ENCODE measurements at places on chromosomes 5 and 9.
A peak's percentile ranks its signal among the peaks of the same experiment; 100 is the strongest.

DNA sequence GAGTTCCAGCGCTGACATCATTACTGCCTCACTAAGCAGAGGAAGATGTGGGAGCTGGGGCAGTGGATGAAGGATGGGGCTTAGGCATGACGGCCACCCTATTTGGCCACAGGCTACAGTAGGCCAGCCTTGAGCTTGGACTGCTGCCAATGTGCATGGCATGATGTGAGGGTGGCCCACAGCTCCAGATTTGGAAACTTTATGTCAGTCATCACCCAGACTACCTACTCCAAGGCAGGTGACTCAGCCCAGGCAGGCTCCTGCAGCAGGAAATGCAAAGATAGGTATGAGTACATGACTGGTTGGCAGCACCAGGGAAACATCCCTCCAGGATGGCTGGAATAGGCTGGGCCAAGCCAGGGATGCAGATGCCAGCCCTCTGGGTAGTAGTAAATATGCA, 303.6 kb downstream of the SPOCK1 start:
- DNase-seq: no peak

DNA sequence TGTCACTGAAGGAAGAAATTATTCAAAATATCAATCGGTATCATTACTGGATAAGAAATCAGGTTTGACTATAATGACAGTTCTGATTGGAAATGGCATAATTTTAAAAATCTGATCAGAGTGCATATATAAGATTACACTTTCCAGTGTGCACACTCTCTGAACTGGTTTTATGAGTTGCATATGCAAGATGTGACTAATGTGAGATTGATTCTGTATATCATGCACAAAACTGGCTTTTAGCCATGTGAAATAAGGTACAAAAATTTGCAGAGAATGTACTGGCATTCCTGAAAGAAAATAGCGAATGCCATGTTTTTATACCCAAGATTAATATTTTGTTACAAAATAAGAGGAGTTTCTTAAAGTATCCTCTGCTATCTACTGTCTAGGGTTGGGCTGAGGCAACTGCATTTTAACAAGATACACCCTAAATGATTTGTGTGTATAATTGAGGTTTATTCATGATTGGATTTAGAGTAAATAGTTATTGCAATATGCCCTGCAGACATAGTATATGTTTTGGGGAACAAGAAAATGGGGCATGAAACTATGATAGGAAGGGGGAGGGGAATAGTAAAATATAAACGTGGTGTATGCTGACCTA, 70.7 kb downstream of the LNPEP start:
- no peak for DNase-seq

DNA sequence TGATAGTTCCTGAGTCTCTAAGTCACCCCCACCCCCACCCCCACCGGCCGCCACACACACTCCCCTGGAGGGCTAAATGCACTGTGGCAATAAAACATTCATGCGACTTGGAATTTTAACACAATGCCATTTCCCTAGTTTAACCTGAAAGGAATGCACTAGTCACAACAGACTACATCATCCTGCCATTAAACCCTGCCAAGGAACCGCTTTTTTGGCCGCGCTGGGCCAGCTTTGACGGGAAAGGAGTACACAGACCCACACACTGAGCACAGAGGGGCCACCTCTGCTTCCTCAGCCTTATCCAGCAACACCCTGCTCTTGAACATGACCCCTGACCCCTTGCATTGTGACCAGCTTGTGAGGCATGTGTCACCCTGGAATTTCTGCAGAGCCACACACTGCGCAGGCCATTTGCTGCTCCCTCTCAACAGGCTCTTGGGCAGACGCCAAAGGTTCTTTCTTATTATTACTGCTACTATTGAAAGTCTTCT, 165.3 kb downstream of the BNC2 start:
- no peak for DNase-seq

DNA sequence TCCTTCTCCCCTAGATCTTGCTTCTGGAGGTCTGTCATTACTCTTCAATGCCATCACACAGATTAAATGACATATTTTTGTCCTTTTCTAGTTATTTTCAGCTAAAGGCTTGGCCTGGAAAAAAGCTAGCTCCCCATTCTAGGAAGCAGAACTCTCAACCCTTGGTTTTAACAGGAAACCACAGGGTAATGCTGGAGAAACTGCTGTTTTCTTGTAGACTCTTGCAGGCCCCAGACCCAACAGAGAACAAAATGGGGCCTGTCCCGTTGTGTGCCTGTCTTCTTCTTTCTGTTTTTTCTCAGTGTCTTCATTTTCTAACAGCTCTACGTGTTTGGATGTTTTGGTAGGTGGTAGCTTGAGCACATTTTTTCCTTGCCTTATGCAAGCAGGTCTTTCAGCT, 21.5 kb downstream of the DCANP1 start:
- DNase-seq: no peak

DNA sequence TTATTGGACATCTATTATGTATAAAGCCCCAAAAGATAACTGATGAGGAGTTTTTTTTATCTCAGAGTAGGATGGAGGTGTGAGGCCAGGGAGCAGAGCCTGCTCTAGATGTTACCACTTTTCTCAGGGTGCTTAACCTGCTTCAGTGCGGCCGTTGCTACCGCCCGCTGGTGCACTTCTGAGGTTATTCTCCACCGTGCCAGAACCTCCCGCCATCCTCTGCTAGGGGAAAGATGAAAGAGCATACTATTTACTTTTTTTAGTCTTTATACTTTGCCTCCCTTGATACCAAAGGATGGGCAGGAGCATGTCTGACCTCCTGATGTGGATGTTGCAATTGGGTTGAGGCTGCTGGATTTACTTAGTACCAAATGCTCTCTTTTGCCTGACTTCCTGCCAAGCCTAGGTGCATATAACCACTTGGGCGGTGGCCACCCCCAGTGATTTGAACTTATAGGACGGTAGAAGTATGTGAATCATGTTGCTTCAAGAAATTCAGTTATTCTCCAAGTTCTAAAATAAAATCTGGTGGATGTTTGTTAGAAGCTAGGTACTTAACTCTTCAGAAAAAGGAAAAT, 71.1 kb upstream of the HSPB3 start:
- no peak for DNase-seq

- DNase-seq: no peak
Observed at GRCh38 chr5:80632700-80633099, 21.8 kb upstream of the MSH3 start.

- DNase-seq: no peak
Observed at GRCh38 chr5:62046191-62046590, 259.8 kb upstream of the KIF2A start.

GRCh38 chr5:36529142-36529541, 77.3 kb upstream of the SLC1A3 start:
- DNase-seq: no peak

- DNase-seq: no peak
Observed at GRCh38 chr5:175548626-175549311, 70.4 kb downstream of the SFXN1 start.

- DNase-seq: no peak
Observed at GRCh38 chr5:22850981-22851380, 2.2 kb downstream of the CDH12 start.

GRCh38 chr9:130965680-130966079, 26.6 kb upstream of the FIBCD1 start:
- DNase-seq: no peak

DNA sequence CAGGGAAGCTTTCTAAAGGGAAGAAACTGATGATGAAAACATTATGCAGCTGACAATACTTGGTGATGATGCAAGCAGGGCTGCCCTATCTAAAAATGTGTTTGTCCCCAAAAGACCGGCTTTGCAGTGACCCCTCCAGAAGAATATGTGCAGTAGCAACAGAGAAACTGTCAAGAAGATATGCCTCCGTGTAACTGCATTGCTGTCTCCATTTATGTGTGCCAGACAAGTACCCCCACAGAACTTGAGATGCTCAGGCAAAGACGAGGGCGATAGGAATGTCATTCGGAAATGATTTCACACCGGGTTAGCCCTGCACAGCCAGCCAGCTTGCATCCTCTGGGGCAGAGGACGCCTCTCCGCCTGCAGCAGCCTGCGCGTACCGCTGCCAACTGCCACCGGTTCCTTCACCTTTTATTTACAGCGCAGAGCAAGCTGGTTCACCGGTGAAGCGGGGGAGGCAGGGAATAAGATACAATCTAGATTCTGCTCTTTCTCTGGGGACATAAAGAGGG, 2.0 kb downstream of the GABBR2 start:
- peak; percentile 52 for DNase-seq

DNA sequence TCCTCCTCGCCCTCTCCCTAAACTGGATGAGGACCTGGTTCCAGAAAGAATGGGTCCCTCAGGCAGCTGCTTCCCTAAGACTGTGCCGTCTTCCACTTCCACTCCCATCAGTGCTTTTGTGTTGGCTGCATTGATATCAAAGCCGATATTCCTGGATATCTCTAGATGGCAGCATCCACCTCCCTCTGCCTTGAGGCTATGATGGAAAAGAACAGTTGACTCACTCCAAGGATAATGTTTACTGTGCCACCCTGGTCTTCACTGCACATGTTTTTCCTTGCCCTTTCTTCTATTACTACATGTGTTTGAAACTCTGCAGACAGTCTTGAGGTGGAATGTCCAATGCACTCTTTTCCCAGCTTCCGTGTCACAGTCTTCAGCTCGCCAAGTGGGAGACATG, 211.6 kb downstream of the MAST4 start:
- DNase-seq: peak; percentile 17

DNA sequence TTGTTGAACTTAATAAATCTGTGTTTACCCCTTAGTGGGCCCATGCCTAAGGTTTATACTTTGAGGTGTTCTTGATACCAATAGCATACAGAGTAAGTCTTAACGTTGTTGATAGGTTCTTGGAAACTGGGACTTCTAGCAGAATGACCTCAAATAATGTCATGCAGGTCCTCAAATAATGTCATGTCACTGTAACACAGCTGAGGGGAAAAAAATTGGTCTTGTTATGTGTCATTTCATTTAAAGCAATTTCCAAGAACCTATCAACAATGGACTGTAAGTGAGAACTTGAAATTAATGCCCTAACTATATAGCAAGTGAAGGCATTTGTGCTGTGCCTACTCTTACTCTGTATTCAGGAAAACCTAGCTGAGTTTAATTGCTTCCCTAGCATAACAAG, 7.2 kb downstream of the DNAJA1 start:
- DNase-seq: no peak

DNA sequence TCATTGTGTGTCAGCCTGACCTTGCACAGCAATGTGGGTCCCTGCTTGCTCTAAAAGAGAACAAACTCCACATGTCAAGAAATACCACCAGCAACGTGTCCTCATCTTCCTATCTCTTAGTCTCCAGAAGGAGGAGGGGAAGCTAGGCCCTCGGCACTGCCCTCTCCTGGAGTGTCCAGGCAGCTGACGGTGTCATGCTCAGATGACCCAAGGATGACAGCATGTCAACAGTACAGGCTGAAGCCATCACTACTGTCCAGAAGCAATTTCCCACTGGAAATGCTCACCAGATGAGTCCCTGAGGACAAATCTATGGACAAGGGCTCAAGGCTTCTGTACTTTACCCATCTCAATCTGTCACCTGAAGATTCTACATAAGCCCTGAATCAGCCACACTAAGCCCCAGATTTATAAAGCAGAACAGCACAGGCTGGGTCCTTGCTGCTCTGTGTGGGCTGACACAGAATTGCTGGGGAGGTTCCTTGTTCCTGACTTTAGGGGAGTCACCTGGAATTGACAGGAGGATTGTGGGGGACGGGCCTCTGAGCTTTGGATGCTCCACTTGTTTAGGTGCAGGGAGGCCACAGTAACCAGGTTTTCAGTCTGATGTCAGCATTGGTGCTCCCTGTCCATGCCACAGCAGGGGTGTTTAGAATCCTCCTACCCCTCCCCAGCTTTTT, 210.2 kb downstream of the DAB2IP start:
- no peak for DNase-seq

DNA sequence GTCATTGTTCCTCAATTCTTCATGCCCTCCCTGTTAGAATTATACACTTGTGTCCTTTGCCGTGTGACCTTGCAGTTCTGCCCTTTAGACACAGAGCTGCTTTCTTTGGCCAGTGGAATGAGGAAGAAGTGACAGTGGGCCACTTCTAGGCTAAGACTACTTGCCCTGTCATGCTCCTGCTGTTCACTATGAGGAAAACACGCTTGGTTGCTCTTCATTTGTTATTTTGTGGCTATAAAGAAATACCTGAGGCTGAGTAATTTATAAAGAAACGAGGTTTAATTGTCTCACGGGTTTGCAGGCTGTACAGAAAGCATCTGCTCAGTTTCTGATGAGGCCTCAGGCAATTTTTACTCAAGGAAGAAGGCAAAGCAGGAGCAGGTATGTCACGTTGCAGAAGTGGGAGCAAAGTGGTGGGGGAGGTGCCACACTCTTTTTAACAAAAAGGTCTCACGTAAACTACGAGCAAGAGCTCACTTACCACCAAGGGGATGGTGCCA, 279.1 kb upstream of the DMAC1 start:
- DNase-seq: no peak

GRCh38 chr9:18350995-18351595, 122.9 kb upstream of the ADAMTSL1 start:
- DNase-seq: no peak

GRCh38 chr9:81574405-81574804, 114.9 kb downstream of the TLE1 start:
- DNase-seq: no peak

DNA sequence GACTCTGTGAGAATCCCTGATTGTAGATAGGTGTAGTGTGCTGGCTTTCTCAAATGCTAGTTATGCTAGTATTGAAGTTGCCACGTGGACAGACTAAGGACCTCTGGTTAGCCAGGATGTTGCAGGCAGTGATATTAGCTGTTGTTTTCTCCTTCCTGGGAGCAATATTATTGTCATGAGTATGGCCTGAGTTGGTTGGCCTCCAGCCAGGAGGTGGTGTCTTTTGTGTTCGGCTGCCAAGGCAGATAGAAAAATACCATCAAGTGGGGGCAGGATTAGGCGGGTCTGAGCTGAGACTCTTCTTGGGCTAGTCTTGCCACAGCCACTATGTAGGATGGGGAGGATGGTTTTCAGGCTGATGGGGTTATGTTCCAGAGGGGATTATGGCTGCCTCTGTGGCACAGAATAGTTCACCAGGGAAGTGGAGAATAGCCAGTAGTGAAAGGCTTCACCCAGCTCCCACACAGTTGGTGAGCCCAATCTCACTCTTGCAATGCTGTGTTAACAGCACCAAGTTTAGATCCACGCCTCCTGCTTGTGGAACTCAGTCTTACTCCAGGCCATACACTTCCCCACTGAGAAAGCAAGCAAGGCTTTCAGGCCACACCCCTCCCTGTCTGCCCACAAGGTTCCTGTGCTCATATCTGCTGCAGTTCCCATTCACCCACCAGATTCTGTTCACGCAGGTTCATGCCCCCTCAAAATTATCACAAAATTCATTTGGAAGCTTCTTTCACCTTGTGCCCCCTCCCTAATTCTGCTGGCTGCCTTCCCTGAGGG, 31.2 kb downstream of the GHR start:
- no peak for DNase-seq
